ENCODE measurements at places on chromosomes 5 and 9.

DNA sequence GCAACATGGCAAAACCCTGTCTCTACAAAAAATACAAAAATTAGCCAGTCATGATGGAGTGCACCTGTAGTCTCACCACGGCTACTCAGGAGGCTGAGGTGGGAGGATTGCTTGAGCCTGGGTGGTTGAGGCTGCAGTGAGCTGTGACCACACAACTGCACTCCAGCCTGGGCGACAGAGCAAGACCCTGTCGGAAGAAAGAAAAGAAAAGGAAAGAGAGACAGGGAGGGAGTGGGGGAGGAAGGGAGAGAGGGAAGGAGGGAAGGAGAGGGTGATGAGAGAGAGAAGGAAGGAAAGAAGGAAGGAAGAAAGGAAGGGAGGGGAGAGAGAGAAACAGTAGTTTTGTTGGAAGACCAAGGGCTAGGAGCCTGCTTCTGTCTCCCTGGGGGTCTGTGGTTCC lies 142.4 kb downstream of the C9orf50 start:
- DNase-seq, result no peak

DNA sequence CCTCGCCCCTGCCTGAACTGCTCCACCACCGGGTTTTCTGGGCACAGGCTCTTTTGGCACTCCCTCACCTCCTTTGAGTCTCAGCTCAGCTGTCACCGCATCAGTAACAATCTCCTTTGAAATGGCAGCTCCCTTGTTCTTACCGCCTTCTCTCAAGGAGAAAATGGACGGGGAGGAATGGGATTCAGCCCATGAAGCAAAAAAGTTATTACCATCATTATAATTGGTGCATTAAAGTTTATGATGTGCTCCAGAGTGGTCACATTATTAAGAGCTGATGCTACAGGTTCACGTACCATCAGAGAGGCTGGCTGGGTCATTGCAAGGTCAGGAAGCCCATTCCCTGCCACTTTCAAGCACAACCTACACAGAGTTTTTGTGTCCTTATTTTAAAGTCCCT lies 344.7 kb downstream of the AGTPBP1 start:
- DNase-seq, result no peak

- no peak for DNase-seq
Measured at GRCh38 chr5:57166276-57166675, 7.6 kb upstream of the GPBP1 start.

GRCh38 chr5:180636016-180636402 lies 13.4 kb downstream of the FLT4 start:
- no peak for DNase-seq
